Right forelimb (tissue), 1 donor: ENCODE measurements at places on chromosomes 11 and 22.

- DNase-seq: no peak
Measured at GRCh38 chr11:84833488-84834088, 793.6 kb downstream of the DLG2 start.

GRCh38 chr11:44884056-44884455 lies 66.6 kb downstream of the TP53I11 start:
- no peak for DNase-seq

DNA sequence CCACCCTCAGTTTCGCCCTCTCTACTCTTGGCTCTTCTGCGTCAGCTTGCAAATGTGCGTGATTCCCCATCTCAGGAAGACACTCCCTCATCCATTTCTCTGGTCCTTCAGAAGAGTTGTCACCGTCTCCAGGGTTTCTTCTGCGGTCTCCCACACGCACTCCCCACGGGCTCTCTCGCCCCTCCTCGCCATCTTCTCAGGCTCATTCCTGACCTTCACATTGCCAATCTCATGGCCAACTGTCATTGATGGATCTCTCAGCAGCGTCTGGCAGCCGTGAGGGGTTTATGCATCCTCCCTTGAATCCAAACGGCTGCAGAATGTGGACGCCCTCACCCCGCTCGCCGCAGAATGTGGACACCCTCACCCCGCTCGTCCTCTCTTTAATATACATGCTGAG lies 10.5 kb downstream of the SYNGR1 start:
- no peak for DNase-seq

DNA sequence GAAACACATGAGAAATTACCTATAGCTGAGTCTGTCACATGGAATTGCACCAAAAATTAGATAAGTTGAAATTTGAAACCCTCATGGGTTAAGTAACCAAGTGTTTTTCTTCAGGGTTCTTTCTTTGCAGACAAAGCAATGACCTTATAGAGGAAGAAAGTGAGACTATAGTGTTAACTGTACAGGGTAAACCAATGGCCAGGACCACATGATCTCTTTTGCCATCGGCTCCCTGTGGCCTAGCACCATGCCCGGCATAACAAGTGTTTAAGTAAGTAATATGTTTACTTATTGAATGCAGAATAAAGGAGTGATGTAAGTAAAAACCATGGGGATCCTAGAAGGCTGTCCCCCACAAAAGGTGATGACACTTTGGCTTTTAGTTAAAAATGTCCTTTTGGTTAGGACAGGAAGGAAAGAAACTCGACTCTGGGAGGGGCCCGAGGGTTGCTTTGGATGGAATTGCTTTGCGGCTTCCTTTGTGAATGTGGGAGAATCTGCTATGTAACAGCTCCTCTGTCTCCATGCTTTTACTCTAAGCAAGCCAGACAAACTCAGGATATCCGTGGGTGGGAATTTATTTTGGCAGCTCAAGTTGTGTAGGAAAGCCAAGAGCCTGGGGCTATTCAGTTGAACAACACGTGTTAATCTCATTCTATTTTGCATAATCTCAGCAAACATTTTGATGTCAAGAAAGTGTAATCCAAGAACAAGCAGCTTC lies 454.7 kb downstream of the INSC start:
- peak; percentile 63 for DNase-seq

DNA sequence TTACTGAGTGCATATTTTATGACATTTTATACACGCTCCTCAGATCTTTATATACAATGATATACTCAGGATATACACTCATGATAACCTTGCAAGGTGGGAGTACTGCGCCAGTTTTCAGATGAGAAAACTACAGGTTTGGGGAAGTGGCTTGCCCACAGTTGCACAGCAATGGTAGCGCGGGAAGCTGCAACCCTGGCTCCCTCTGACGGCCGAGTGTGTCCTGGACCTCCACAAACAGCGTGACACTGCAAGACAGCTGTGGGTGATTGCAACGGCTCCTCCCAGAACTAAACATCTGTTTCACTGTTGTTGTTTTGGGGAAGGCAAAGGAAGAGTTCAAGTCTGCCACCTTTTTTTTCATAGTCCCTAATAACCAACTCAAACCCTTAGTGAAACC lies 47.0 kb downstream of the PACSIN2 start:
- DNase-seq: no peak

DNA sequence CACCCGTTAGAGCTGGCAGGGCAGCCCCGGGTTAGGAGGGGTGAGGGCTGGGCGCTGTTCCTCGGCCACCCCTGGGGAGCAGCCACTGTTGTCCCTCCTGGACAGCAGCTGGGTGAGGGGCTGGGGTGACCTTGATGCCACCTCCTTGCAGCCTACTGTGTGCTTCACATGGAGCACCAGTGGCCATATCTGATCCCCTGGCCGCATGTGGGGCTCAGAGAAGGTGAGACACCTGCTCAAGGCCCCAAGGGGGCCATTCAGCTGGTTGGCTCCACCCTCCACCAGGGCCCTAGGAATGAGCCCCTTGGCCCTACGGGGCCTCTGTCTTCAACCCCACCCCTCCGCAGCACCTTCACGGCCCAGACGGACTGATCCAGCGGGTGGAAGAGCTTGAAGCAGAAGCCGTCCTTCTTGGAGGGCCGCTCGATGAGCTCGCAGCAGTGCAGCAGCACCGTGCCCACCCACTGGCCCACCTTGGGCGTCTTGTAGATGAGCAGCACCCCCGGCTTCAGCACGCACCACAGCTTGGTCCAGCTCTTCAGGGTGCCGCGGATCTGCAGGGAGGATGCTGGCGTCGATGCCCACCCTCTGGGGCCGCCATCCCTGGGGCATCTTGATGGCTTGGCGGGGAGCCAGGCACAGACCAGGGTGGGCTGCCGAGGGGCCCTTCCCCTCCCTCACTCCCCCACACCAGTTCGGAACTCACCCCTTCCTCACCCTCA lies 44.9 kb downstream of the OSBPL5 start:
- DNase-seq: peak; percentile 7

- DNase-seq: no peak
Measured at GRCh38 chr11:108289699-108290098, 66.8 kb downstream of the ATM start.

DNA sequence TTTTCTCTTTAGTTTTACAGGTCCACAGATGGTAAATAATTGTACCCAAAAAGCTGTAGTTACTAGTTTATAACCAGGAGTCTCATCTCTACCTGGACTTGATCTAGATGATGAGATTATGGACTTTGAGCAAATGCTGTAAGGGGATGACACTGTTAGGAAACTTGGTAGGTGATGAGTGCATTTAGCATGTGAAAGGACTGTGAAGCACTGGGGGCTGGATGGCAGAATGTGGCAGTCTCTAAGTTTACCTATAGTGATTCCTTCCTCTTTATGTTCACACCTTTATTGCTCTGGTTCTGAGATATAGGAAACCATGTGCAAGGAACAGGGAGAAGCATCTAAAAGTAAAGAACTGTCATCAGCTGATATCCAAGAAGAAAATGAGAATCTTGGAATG lies 230.7 kb upstream of the CHORDC1 start:
- DNase-seq: no peak

- DNase-seq: no peak
Measured at GRCh38 chr22:29703569-29704195, 16.1 kb upstream of the CABP7 start.

- DNase-seq: no peak
Measured at GRCh38 chr22:43131773-43132501, 11.3 kb downstream of the MCAT start.

- DNase-seq: no peak
Measured at GRCh38 chr11:110808248-110808647, 96.0 kb upstream of the ARHGAP20 start.

DNA sequence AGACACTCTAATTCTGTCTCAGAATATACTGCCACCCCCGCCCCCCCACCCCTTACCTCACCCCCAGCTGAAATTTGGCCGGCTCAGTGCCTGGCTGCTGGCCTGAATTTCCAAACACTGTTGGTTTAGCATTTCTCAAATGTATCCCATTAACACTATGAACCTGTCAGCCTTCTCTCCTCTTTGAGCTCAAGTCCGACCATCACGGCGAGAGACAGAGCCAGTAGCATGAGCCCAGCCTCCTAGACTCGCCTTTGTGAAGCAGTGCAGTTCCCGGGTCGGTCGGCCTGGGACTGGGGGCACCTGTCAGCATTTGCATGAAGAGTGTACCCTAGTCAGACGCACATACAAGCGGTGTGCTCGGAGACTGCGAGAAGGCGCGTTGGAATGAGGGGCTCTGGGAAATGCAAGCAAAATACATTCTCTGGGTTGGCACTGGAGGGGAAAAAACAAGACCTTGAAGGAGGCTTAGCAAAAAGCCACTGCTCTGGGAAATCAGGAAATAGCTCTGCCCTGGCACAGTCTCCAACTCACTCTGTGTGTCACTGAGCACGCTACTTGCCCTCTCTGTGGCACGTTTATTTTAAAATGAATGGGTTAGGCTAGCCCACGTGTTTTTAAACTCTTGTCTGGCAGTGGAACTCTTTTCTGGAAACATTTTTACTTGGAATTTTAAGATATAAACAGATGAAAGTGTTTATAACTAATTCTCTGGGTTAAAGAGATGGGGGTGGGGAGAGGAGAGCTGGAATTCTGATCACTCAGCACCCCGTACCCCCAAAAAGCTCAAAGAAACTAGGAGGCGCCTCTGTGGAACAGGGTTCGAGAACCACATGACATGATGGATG lies 108.3 kb downstream of the TIMP3 start:
- DNase-seq: no peak

DNA sequence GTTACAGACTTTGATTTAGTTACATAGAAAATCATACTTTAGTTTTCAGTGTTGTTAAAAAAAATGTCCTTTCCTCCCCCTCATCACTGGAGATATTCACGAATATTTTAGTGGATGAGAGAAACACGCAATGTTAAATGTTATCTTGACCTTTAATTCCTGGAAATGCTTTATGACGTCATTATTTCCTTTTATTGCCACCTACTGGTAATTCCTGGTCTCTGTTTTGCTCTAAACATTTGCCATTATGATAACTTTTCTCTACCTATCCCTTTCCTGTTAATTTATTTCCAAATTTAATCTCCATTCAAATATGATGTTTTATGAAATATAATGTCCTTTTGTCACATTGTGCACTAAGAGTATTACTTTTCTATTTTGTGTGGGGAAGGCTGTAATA lies 770.6 kb downstream of the FAM181B start:
- DNase-seq: no peak

- peak; percentile 86 for DNase-seq
Measured at GRCh38 chr11:33857933-33858371, 33.9 kb downstream of the LMO2 start.

- no peak for DNase-seq
Measured at GRCh38 chr22:20536590-20537324, 29.3 kb downstream of the MED15 start.

DNA sequence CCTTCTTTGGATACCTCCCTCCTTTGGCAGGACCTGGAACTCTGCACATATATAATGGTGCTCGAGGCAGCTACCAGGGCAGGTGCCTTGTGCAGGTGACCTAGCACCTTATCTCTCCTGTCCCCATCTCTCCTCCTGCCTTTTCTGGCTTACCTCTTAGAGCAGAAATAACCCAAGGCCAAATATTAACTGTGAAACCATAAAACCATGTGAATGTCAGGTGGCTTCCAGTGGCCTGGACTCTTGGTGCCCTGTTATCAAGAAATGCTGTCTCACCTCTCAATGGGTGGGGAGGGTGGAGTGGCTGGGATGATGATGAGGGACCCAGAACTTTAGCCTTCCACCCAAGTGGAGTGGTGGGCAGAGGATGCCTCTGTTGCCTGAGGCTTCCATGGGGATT lies 42.9 kb downstream of the YWHAH start:
- no peak for DNase-seq

- no peak for DNase-seq
Measured at GRCh38 chr22:37797874-37798500, 9.7 kb upstream of the GCAT start.

GRCh38 chr11:2213384-2213842 lies 41.8 kb upstream of the TH start:
- DNase-seq: peak; percentile 38

DNA sequence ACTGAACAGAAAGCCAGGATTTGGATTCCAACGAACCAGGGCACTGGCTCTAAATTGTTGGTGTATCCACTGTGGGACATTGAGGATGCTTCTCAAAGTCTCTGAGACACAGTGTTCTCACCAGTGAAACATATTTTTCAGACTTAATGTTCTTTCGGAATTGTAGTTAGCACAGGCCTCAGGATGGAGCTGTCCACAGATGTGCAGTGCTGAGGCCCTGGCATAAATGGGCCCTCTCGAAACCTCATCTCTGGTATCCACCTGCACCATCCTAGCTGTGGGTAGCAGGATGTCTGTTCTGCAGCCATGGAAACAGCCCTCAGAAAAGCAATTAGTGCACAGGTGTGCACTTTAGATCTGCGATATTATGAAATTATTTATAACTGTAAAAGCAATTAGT lies 656.8 kb downstream of the TBC1D22A start:
- no peak for DNase-seq

DNA sequence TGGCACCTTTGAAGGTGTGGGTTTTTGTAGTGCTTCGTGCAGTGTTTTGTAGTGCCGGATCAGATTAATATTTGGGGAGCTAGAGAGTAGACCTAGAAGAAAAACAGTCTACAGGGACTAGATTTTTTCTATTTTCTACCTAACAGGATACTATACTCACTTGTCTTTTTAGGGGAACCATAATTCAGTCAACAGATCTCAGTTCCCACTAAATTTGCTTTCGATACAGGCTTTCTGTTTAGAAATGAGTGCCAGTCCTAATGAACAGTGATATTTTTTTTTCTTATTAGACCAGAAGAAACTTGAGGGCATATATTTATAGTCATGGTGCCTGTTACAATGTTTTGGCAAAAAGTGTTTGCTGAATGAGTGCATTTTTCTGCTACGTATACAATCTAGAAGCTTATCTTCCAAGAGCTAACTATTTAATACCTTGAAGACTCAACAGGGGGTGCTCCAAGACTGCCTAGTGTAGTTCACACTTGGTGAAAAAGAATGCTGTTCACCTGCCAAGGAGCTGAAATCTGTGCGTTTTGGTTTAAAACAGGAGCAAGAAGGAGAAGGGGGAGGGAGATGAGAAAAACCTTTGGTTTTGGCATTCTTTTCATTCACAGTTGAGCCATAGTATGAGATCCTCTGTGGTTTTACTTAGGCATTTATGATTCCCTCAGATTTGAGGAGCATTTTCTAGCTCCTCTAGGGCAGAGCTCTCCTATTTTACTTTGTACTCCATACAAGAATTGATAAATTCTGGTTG lies 44.9 kb upstream of the VSTM5 start:
- no peak for DNase-seq
